ENCODE measurements at places on chromosomes 6 and 20. TPM values are rescaled to one million over a fixed set of nuclear protein-coding genes. Genes with fewer than 3 reads are reported as not detected.

The VEGFA gene
- 217 TPM for total RNA-seq

GRCh38 chr6:93293872-93294271 lies 125.5 kb downstream of the EPHA7 start:
- DNase-seq = no peak

GRCh38 chr20:45507011-45507820 lies 8.2 kb downstream of the SPINT3 start:
- no peak for DNase-seq

- no peak for DNase-seq
These were observed 62.0 kb upstream of the HFE start for GRCh38 chr6:26025047-26025893.

The TDRD6 gene
- 3.5 TPM for total RNA-seq

GRCh38 chr6:88290411-88290810 lies 124.3 kb upstream of the CNR1 start:
- DNase-seq = no peak

DNA sequence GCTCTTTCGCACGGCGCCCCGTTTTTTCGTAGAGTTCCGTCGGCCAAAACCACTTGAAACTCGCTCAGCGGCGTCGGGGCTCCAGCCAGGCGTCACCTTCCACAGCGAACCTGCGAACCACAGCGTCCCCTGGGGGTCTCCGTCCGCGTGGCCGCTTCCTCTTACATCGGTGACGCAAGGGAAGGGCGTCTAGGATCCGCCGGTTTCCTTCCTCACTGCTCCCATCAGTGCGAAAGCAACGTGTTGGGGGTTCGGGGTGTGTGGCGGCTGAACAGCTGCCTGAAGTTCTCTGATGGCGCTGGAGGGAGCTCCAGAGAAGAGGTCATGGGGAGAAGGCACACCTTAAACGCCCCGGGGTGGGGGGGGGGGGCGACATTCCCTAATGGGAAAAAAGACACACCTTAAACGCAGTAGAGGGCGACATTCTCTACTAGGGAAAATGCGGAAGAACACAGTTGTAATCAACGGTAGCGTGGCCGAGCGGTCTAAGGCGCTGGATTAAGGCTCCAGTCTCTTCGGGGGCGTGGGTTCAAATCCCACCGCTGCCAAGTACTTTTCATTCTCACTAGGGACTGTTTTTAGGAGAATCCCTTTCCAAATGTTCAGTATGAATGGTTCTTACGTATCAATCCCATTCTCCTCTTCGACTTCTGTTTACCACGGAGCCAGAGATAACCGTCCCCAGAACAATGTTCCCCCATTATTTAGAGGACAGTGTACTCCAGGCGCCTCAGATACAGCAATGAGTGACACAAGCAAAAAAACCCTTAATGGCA lies 16.4 kb downstream of the ZNF311 start:
- no peak for DNase-seq

The CST2 gene
- not detected for total RNA-seq

The SERINC1 gene
- 70.1 TPM for total RNA-seq

The HLA-DMA gene
- total RNA-seq = 325 TPM

DNA sequence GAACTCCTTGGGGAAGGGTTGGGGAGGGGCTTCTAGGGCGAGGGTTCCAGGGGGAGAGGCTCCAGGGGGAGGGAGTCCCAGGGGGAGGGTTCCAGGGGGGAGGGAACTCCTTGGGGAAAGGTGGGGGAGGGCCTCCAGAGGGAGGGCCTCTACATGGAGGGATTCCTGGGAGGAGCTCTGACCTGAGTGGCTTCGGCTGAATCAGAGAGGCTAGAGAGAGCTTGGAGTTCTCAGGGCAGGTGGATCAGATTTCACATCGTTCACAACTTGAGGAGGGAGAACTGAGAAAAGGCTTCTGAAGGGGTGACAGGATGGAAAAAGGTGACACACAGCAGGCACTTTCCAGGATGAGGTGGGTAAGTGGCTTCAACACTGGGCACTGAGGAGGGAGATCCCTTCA lies 49.1 kb downstream of the DAAM2 start:
- DNase-seq = no peak

DNA sequence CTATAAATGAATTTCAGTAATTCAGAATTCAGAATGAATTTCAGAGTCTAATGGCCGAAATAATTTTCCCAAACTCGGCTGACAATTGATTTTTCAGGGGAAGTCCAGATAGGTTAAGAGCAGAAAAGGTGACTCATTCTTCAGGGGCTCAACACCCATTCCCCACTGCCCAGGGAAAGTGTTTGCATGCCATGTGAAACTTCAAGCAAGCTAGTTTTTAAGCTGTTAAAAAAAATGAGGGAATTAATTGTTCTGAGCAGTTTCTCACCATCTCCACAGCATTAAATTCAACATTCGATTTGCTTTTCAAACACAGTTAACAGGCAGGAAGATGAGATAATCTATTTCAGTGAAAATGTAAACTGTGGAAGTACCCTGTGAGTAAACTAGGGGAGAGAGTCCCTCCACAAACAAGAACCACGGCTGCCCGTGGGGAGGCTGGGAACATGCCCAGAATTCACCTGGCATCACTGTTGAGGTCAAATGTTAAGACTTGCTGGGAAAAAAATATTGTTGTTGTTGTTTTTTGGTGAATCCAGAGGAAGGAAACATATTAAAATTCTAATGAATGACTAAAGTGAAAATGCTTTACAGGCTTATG lies 650.8 kb upstream of the AGPAT4 start:
- DNase-seq = no peak

DNA sequence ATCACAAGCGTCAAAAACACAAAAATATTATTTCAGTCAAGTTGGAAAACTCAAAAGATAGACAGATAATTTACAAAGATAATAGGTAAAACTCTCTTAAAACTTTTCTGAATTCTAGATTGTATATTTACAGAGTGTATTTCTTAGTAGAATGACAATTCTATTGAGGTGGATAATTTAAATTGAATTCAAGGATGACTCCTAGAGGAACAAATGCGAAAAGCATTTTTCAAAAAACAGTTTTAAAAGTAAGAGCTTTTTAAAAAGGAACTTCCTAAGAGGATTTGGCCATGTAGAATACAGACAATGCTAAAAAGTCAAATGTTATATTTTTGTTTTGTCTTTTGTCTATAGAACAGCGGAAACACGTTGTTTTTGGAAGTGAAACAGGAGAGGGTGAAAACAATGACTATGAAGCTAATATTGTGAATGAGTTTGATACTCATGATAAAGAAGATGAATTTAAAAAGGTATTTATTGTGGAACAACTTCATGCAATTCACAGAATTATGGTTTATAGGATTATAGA lies 90.1 kb downstream of the DNAH8 start:
- no peak for DNase-seq

The PRL gene
- total RNA-seq = not detected

The NMBR gene
- total RNA-seq = not detected

DNA sequence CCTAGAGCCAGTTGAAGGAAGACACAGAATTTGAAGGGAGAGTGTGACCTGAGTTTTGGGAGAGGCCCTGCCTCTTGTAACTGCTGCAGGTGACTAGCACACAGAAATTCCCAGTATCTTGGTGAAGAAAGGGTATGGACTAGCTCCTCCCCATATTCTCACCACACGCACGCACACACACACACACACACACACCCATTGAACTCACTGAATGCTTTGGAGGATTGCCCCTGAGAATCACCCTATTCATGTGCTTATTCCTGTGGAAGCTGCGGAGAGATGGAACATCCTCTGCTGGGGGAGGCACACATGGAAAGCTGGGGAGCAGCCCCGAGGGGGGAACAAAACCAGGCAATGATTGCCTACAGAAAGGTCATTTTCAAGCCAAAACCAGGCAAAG lies 6.2 kb upstream of the LMBRD1 start:
- no peak for DNase-seq

GRCh38 chr20:57598491-57598890 lies 21.7 kb downstream of the ZBP1 start:
- no peak for DNase-seq

DNA sequence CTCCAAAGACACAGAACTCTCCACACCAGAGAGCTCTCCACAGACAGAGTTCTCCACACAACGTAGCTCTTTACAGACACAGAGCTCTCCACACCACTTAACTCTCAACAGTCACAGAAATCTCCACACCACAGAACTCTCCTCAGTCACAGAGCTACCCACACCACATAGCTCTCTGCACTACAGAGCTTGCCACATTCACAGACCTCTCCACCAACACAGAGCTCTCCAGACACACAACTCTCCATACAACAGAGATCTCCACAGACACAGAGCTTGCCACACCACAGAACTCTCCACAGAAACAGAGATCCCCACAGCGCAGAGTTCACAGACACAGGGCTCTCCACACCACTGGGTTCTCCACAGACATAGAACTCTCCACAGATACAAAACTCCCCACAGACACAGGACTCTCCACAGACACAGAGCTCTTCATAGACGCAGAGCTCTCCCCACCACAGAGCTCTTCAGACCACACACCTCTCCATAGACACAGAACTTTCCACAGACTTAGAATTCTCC lies 52.5 kb downstream of the ERMARD start:
- DNase-seq = no peak

GRCh38 chr6:110876806-110877564 lies 2.4 kb downstream of the AMD1 start:
- no peak for DNase-seq

DNA sequence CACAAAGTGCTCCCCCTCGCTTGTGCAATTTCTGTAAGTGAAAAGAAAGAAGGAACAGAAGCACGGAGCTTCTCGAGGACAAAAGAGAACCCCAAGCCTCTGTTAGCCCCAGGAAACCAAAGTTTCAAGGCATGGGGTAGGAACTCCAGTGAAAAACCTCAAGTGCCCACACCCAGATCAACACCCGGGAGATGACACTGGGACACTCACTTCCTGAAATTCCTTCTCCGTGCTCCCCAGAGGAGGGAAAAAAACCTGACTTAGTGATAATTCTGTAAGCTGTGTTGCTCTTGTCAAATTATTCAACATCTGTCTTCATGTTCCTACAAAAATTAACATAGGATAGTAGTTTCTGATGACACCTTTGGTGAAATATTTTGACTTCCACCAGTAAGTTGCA lies 4.6 kb downstream of the MDGA1 start:
- DNase-seq = no peak

DNA sequence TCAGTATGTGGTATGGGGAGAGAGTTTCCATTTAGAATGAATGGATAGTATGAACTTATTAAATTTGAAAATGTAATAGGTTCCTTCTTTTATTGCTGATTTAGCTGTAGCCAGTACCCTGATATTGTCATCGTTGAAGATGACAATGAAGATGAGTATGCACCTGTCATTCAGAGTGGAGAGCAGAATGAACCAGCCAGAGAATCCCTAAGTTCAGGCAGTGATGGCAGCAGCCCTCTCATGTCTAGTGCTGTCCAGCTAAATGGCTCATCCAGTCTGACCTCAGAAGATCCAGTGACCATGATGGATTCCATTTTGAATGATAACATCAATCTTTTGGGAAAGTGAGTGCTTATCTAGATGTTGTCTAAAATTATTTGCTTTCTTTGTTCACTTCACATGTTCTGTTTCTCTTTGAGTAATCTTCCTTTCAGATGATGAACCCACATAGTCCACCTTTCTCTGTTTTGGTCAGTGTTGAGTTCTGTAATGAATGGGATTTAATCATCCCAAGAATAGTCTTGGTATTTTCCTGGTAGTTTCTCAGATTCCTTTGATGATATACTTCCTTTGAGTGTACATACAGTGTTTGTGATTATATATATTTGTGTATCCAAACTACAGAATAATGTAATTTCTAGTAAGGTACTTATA lies 23.3 kb downstream of the HSF2 start:
- no peak for DNase-seq

DNA sequence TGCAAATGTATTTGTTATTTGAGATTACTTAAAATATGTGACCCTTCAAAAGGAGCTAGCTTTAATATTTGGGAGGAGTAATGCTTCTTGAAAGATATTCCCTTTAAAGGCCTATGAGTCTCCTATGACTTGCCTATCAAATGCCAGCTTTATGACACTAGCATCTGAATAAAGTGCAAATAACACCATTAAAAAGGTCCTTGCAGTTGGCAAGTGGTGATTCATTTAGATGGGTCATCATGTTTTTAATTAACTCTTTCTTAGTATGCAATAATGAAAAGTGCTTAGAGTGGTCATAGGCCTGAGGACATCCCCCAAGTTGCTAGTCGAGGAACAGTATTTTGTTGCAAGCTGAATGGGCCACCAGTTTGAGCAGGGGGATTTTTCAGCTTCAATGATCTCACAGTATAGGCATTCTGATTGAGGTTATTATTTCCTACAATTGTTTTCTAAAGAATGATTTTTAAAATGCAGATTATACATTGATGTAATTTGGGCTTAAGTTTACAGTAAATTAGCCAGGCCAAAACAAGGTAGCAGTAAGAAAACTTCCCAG lies 3.7 kb upstream of the CD2AP start:
- DNase-seq = no peak

DNA sequence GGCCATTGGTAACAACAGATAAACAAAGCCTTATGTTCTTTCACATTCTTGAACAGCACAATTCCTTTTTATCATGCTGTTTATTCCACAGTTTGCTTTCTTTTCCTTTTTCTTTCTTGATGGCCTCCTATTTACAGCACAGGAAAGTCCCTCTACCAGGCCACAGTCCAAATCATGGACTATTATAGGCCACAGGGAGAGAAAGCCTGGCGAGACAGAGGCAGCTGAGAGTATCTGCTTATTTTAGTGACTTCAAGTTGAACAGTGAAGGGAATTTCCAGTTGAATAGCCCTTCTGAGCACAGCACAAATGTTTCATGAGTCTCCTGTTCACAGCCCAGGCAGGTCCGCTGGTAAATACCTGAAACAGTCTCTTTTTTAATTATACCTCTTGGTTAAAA lies 263.7 kb upstream of the ARID1B start:
- no peak for DNase-seq

- no peak for DNase-seq
These were observed 425.2 kb downstream of the CD83 start for GRCh38 chr6:14542670-14543366.

All from Karpas-422 (cell line).